ENCODE measurements at places on chromosomes 3 and 15.

DNA sequence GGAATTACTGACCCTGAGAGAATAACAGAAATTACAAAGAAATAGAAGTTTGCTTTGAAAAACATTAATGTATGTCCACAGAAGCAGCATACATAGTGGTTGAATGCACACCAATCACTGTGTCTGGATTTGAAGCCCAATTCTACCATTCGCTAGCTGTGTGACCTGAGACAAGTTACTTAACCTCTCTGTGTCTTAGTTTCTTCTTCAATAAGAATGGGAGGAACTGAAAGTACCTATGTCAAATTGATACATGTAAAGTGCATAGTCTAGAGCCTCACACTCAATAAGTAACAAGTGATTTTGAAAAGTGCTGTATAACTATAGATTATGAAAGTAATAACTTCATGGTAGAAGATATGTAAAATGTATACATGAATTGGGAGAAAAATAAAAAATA is 457.8 kb downstream of the FOXP1 start:
- no peak overlapping the region for H3K4me3 ChIP-seq
- no peak overlapping the region for H3K27ac ChIP-seq
- H3K4me1 ChIP-seq, result peaks cover 12% of the 10 kb centered on the region
- H3K36me3 ChIP-seq, result no peaks in the 10 kb centered on the region
- no peak for DNase-seq
- H3K27me3 ChIP-seq, result no peaks in the 10 kb centered on the region

DNA sequence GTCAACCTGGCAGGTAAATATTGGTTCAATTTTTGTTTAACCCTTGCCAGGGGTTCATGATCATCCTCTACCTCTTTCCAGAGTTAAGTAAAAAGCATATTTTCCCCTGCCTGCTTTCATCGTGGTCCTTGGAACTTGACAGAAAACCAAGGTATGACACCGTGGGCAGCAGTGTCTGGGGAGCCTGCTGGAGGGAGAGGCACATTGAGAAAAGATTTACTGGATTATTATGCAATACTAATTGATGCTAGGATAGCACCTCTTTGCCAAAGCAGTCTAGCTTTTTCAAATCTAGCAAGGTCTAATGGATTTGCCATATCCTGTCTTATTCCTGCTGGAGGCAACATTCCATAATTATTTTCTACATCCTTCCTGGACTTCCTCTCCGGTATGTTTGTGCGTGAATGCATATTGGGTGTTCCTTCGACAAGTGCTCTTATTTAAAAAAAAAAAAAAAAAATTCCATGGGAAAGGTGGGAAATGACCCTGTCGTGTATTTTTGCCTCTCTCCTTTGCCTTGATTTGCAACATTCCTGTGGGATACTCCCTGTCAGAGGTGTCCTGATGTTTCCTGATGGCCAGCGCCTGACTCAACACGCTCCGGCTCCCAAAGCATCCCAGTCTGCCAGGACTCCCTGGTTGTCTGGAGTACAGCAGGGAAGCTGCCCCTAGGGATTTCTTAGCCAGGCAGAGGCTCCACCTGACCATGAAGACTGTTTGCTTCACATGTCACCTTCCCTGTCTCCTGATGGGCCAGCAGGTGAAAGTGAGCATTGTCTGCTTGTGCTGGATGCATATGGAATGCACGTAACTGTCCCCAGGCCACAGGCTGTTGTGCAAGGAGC is 6.3 kb downstream of the BHLHE40 start:
- peaks cover 53% of the 10 kb centered on the region for H3K4me1 ChIP-seq
- DNase-seq, result peak; percentile 64
- no peaks in the 10 kb centered on the region for H3K36me3 ChIP-seq
- H3K27ac ChIP-seq, result peak overlapping the region; percentile 100
- peak overlapping the region; percentile 99 for H3K4me3 ChIP-seq

DNA sequence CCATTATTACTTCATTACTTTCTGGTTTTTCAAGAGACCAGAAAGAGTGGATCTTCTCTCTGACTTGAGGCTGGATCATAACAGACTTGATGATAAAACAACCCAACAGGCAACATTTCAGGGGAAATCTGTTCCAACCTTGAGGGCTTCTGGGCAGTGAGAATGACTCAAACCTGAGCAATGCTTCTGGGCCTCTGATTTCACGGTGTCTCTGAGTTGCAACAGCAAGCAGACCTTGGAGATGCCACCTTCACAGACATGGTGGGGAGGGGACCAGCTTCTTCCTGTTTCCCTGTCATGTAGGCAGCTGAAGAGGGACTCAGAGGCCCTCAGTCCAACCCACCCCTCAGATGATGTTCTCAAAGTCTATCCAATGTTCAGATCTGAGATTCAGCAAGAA is 104.0 kb downstream of the ABHD5 start:
- no peak for DNase-seq
- no peaks in the 10 kb centered on the region for H3K27me3 ChIP-seq
- H3K4me1 ChIP-seq, result no peaks in the 10 kb centered on the region
- no peak overlapping the region for H3K27ac ChIP-seq
- H3K4me3 ChIP-seq, result no peak overlapping the region

- DNase-seq, result no peak
- H3K4me1 ChIP-seq, result no peaks in the 10 kb centered on the region
- H3K36me3 ChIP-seq, result no peaks in the 10 kb centered on the region
- no peak overlapping the region for H3K4me3 ChIP-seq
These were observed 21.4 kb upstream of the ZBED2 start for GRCh38 chr3:111616417-111617105.

- H3K36me3 ChIP-seq, result peaks cover 22% of the 10 kb centered on the region
- no peaks in the 10 kb centered on the region for H3K27me3 ChIP-seq
- DNase-seq, result no peak
- peaks cover 73% of the 10 kb centered on the region for H3K4me1 ChIP-seq
These were observed 9.7 kb downstream of the TPM1 start for GRCh38 chr15:63052077-63052841.

DNA sequence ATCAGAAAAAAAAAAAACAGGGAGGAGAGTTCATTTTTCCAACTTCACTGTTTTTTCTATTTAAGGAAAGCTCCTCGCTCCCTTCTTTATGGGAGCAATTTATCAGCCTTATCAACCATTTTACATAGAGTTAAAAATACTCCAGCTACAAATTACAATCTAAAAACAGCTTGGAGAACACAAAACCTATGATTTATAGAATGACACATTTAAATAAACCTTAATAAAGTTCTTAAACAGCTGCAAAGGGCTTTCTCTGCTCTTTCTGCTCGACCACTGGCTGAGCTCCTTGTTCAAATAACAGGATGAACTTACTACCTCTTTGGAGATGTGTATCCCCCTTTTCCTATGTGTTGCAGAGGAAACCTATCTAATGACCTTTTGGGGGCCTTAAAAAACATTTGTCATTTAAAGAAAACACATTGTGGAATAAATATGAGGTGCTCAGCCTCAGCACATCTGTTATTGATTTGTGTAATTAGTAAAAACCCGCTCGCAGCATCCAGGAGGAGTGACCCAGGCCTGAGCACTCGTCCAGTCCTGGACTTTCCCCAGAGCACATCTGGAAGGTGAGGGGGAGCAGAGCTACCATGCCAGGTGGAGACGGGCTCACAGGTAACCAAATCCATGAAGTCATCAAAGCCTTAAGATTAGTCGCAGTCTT is 231.2 kb downstream of the ATP8B4 start:
- no peak overlapping the region for H3K4me3 ChIP-seq
- H3K36me3 ChIP-seq, result no peaks in the 10 kb centered on the region
- DNase-seq, result no peak
- no peak overlapping the region for H3K27ac ChIP-seq
- no peaks in the 10 kb centered on the region for H3K27me3 ChIP-seq
- no peaks in the 10 kb centered on the region for H3K4me1 ChIP-seq

DNA sequence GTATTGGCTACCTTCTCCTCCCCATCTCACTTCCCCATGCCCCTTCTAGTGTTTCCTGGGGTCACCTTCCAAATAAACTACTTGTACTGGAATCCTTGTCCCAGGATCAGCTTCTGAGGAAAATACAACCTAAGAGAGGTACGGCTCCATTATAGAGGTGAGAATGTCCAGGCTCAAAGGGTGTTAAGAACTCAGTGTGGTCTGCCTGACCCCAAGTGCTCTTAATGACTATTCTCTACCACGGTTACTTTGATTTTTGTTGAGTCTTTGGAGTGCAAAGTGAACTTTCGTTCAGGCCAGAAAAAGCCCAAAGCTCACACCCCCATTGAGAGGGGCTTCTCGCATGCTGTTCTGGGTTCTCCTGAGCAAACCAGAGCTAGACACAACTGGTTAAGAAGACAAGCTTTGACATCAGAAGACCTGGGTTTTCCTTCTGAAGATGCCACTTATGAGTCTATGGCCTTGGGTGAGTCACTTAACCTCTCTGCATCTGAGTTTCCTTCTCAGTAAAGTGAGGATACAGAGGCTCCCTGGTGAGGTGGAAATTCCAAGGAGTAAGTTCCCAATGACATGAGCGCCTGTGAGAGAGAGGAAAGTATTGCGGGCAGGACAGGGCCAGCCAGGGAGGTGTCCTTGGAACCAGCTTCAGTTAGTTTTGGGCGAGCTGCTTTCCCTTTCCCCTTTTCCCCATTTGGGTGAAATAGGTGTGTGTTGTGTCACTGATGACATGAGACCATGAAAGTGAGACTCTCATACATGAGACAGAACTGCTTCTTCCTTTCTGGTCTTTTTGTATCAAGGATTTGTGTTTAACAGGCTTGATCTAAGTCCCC is 475.0 kb upstream of the PROK2 start:
- no peaks in the 10 kb centered on the region for H3K27me3 ChIP-seq
- DNase-seq, result no peak
- H3K4me3 ChIP-seq, result no peak overlapping the region
- H3K36me3 ChIP-seq, result no peaks in the 10 kb centered on the region

DNA sequence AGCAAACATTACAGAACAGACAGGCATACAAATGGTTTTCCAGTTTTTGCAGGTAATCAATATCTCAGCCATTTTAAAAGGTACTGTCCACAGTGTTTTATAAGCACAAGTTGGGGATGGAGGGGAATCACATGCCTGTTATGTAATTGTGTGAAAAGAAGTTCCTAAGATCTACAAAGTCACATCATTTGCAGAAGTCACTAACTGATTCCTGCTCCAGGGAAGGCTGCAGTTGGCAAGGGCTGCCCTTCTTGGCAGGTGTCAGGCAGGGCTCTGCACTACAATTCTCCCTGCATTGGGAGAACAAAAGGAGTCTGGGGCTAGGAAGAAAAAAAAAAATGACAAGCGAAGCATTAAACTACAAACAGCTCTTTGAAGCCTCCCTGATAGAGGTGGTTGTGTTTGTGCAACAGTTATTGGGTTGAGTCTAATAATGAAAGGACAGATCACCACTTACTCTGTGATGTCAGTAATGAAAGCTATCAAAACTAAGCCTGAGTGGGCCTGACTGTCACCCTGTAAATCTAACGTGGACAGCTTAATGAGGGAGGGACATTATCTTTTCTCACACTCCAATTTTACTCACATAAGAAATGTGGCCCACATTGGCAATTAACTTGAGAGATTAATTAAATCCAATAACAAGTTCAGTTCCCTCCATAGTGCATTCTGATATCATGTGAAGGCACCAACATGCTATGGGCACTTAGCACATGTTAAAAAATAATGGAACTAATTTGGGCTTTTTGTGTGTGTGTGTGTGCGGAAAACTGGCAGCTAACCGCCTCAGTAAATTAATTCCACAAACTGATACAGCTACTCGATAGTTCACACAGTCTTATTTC is 242.9 kb downstream of the FHIT start:
- no peak overlapping the region for H3K27ac ChIP-seq
- no peaks in the 10 kb centered on the region for H3K27me3 ChIP-seq
- no peaks in the 10 kb centered on the region for H3K36me3 ChIP-seq
- no peak overlapping the region for H3K4me3 ChIP-seq
- no peak for DNase-seq

GRCh38 chr3:34248352-34248751 is 449.9 kb downstream of the PDCD6IP start:
- H3K36me3 ChIP-seq, result no peaks in the 10 kb centered on the region
- no peaks in the 10 kb centered on the region for H3K27me3 ChIP-seq
- no peak overlapping the region for H3K27ac ChIP-seq
- no peaks in the 10 kb centered on the region for H3K4me1 ChIP-seq
- no peak for DNase-seq
- no peak overlapping the region for H3K4me3 ChIP-seq
